ENCODE measurements at places on chromosomes 4 and X.

DNA sequence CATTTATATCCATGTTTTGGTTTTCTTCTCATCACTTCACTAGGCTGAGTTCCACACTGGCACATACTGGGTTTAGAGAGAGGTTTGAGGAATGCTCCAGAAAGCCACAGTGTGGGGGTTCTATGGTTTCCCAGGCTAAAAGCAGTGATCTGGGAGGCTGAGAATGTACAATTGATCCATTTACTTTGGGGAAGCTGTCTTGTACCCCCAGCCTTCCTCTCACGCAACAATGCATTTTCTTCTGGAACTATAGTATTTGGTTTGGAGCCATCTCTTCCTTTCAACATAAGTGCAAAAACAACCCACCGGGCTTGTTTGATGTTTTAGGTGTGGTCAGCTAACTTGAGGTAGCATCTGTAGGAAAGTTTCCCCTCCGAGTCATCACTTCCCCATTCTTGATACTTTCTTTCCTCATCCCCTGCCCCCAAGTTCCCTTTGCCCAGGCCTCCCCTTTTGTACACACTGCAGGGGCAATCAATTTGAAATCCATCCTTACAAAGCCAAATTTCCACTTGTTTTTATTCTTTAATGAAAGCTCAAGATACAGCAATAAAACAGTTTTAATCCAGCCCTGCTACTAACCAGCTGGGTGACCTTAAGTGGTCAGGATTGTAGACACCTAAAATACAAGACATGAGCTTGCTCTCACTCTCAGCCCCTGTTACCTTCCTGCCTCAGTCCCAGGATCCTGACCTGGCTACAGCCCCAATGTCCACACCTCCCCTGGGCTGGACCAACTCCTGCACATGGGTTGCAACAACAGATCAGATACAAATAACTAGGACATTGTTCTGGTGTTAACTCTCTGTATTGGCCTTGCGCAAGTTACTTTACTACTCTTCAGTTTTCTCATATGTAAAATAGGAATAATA lies 109.2 kb downstream of the FHDC1 start:
- no peak for DNase-seq

DNA sequence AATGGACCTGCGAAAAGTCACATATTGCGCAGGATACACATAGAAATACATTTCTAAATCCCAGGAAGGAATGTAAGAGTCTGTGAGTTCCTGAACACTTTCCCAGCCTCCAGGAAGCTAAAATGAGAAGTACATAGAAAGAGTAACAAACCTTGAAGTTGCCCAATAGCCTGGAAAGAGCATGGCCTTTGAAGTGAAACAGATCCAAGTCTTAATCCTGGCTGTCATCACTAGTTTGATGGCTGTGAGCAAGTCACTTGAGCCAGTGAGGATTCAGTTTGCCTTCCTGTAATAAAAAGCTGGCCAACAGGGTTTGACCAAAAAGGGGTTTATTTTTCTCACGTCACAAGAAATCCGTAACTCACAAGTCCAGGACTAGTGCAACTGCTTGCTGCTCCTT lies 69.8 kb downstream of the ARHGEF38 start:
- DNase-seq = no peak

DNA sequence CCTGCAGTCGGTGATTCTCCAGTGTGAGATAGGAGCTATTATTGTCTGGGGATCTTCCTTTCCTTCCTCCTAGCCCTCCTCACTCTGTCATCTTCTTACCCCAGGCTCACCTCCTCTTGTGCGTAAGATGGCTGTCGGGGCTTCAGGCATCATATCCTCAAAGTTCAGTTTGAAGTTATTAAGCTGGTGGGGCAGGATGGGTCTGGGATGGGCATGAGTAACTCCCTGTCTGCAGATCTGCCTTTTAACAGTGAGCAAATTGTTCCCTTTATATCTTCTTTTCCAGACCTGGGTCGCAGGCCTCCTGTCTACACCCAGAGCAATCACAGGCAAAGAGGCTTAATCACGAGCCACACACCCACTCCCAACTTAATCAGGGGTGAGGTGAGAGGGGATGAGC lies 900 bp upstream of the MTMR1 start:
- DNase-seq = no peak

DNA sequence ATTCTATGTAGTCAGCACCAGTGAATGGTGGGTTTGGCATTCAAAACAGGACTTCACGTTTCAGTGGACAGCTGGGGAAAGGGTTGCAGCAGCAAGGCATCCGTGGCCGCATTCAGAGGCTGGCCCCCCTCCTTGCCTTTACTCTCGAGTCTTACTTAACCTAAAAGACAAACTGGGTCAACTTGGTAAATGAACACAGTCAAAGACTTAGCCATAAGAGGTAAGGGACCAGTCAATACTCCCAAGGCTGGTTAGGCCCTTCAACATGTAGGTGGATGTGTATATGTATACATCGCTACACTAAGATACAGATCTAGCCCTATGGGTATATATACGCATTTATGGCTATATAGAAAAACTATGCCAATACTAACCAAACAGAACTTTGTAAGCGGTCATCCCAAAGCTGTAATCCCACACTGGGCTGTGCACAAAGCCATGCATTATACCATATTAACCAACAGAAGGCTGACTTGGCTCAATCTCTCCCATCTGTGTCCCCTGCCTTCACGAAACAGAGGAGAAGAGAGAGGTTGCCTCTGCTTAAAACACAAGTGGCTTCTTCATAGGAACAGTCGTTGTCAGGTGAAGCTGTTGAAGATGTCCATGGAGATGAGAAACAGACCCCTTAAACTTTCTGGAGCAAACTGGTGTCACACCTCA lies 61.9 kb downstream of the TSC22D3 start:
- DNase-seq = no peak

DNA sequence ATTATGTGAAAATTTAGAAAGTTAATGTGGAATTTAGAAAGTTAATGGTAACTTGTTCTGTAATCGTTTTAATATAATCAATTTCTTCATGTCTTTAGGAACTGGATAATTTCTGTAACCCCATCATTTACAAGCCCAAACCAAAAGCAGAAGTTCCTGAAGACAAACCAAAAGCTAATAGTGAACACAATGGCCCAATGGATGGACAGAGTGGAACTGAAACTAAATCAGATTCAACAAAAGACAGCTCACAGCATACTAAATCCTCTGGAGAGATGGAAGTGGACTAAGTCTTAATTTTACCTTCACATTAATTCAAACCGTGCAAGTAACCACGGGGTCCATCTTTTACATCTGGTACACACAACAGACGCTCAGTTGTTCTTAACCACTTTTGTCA lies 48.1 kb upstream of the PLK4 start:
- DNase-seq = peak; percentile 6

GRCh38 chrX:153446950-153447580 lies 1.2 kb upstream of the TREX2 start:
- no peak for DNase-seq

GRCh38 chrX:126900937-126901336 lies 81.4 kb downstream of the PRR32 start:
- no peak for DNase-seq

DNA sequence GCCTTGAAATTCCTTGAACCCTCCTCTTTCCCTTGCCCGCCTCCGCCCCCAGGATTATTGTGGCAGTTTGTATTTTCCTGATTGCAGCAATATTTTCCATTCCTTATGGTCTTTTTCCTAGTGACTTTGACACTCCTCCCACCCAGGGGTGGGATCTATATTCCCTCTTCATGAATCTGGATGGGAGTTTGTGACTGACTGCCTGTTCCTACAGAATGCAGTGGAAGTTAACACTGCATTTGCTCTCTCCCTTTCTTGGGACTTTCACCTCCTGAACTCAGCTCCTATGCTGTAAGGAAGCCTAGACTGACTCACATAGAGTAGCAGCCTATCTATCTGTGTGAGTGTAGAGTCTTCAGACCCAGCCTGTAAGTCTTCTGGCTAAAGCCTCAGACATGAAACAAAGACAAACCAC lies 2.2 kb downstream of the FUNDC2 start:
- DNase-seq = peak; percentile 28

GRCh38 chrX:10070714-10071436 lies 85.9 kb upstream of the CLCN4 start:
- no peak for DNase-seq

- DNase-seq = no peak
Measured at GRCh38 chrX:132673331-132673730, 184.5 kb upstream of the MBNL3 start.

GRCh38 chr4:41989994-41990364 lies 351 bp upstream of the SLC30A9 start:
- DNase-seq = no peak

DNA sequence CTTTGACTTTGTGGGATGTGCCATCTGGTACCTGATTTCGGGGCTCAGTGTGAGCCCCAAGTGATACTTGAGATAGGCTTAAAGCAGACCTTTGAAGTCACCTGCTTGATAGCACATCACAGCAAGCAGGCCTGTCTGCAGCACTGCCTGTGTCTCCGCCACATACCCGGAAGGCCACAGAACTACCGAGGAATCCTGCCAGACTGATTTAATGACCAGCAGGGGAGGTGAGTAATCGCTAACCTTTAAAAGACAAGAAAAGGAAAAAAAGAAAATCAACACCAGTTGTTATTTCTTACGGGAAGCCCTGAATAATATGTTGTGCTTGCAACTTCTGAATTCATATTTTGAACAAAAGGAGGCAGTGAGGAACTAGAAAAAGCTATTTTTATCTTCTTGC lies 6.8 kb downstream of the PTCHD1 start:
- DNase-seq = peak; percentile 45

DNA sequence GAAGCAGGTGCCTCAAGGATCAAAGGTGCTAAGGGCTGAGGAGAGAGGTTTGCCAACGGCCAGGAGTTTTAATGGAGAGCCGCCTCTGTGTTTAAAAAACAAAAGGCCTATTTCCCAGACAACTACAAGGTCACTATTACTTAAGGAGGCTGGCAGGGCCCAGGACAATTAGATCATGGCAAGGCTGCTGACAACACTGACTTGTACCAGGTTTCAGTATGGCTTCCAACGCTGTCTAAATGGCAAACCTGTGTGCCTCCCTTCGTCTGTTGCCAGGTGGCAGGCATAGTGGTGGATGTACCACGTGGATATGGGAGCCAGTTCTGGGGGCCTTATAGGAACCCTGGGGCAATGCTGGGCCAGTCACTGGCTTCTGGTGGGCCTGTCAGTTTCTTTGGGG lies 41.0 kb downstream of the NSG1 start:
- DNase-seq = no peak

DNA sequence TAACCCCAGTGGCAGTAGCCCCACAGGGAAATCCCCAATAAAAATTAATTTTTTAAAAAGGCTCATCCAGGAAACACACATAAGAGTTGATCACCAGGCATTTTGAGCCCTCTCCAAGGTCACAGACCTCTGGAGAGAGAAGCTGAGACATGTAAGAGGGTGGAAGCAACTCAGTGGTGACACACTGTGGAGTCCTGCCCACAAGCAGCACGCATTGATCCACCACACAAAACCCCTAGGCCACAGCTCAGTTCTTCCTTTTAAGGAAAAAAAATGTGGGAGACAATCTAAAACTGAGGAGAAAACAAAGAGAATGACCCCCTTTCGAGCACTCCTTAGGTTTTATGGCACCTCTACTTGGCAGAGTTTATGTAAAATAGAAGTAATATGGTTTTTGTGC lies 71.7 kb upstream of the S100G start:
- no peak for DNase-seq

DNA sequence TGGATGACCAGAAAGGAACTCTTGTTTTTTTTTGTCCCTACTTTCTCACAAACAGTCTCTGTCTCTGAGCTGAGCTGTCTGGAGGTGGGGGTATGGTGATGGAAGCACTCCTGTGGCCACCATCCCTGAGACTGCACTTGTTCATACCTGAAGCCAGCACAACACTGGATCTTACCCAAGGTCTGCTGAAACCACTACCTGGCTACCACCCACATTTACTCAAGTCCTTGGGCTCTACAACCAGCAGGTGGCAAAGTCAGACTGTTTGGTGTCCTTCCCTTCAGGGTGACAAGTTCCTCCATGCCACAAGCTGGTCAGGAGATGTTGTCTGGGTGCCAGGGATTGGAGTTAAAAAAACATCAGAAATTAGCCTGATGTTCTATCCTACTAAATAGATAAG lies 89.7 kb downstream of the NEXMIF start:
- DNase-seq = no peak

GRCh38 chr4:147840838-147841738 lies 109.2 kb downstream of the ARHGAP10 start:
- DNase-seq = no peak

DNA sequence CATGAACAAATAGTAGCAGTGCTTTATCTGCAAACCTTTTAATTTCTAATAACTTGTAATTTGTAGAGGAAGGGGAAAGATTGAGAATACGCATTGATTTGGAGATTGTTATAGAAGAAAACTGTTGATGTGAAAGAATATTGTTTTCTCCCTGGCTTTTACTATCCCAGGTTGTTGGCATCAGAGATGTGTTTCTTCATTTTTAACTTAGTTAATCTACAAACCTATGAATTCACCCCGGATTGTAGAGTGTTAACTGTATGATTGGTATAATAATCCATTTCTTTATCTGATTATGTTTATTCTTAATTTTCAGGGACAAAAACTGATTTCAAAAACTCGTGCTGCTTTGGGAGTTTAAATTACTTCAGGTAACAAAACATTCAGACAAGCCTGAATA lies 18.9 kb downstream of the AFP start:
- no peak for DNase-seq

DNA sequence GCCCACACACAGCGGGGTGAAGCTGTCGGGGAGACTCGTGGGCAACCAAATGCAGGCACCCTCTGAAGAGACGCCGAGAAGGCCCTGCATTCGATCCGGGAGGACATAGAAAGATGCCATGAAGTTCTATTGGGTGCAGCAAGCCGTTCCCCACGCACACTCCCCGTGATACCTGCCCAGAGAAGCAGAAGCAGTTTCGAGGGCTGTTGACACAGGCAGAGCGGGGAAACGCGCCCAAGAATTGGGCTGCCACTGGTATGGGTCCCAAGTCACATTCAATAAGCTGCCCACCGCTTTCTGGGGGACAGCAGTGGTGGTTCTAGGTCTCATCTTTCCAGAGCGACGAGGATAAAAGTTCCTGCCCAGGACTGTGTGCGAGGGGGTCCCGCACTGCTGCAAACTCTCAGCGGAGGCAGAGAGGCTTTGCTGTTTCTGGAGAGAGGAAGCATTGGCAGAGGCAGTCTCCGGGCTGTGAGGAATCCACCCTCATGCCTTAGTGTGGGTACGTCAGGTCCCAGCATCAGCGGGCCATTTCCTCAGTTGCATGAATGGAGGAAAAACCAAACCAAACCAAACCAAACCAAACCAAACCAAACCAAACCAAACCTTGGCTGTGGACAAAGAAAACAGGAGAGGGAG lies 10.1 kb downstream of the PITX2 start:
- DNase-seq = no peak

GRCh38 chrX:40423299-40423698 lies 157.5 kb upstream of the ATP6AP2 start:
- DNase-seq = no peak

GRCh38 chr4:182695842-182696241 lies 221.3 kb downstream of the DCTD start:
- no peak for DNase-seq

GRCh38 chr4:140090215-140090731 lies 63.7 kb downstream of the MAML3 start:
- no peak for DNase-seq

- no peak for DNase-seq
Measured at GRCh38 chr4:151223465-151223864, 53.5 kb upstream of the PRSS48 start.

GRCh38 chr4:73021634-73022033 lies 47.9 kb downstream of the COX18 start:
- peak; percentile 57 for DNase-seq

- no peak for DNase-seq
Measured at GRCh38 chr4:7781366-7781765, 158.3 kb downstream of the AFAP1 start.

Measured in SK-MEL-5 (cell line).